ENCODE measurements at places on chromosomes 6 and 20. TPM values are rescaled to one million over a fixed set of nuclear protein-coding genes. Genes with fewer than 3 reads are reported as not detected.

The SLC32A1 gene
- total RNA-seq = not detected

The BNIP5 gene
- total RNA-seq = not detected

The NRSN1 gene
- not detected for total RNA-seq

The PROCR gene
- total RNA-seq = 46.0 TPM

The SEL1L2 gene
- total RNA-seq = not detected

The NMBR gene
- under 0.01 TPM for total RNA-seq

The ZNF337 gene
- total RNA-seq = 21.6 TPM

GRCh38 chr20:7765221-7765620 is 175.0 kb downstream of the HAO1 start:
- DNase-seq = no peak

GRCh38 chr6:78483553-78484197 is 383.7 kb upstream of the IRAK1BP1 start:
- no peak for DNase-seq

DNA sequence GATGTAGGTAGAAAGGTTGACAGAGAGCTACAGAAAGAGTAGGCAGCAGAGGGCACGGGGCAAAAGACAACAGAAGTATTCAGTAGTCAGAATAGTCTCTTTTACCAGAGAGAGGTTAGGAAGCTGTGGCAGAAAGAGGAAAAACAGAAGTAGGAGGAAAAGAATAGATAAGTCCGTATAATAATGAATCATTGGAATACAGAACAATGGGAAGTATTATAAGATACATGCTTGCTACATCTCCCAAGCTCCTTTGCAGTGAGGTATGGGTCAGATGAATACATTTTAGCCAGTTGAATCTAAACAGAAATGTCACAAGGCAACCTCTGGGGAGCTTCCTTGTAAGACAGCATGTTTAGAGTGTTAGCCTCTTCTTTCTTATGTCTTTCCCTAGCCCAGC is 570.5 kb upstream of the CITED2 start:
- DNase-seq = no peak

DNA sequence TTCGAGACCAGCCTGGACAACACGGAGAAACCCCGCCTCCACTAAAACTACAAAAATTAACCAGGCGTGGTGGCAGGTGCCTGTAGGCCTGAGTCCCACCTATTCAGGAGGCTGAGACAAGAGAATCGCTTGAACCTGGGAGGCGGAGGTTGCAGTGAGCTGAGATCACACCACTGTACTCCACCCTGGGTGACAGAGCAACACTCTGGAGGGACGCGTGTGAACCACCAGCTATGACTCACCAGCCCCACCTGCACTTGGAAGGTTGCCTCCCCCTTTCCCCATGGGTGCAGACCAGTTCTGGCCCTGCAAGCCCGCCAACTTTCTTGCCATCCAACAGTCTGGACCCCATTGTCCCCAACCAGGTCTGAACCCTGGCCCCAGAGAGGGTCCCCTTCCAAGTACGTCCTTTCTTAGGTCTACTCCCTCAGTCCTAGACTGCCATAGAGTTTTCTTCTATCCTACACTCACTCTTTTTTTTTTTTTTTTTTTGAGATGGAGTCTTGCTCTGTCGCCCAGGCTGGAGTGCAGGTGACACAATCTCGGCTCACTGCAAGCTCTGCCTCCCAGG is 29.2 kb downstream of the ATP9A start:
- peak; percentile 20 for DNase-seq

DNA sequence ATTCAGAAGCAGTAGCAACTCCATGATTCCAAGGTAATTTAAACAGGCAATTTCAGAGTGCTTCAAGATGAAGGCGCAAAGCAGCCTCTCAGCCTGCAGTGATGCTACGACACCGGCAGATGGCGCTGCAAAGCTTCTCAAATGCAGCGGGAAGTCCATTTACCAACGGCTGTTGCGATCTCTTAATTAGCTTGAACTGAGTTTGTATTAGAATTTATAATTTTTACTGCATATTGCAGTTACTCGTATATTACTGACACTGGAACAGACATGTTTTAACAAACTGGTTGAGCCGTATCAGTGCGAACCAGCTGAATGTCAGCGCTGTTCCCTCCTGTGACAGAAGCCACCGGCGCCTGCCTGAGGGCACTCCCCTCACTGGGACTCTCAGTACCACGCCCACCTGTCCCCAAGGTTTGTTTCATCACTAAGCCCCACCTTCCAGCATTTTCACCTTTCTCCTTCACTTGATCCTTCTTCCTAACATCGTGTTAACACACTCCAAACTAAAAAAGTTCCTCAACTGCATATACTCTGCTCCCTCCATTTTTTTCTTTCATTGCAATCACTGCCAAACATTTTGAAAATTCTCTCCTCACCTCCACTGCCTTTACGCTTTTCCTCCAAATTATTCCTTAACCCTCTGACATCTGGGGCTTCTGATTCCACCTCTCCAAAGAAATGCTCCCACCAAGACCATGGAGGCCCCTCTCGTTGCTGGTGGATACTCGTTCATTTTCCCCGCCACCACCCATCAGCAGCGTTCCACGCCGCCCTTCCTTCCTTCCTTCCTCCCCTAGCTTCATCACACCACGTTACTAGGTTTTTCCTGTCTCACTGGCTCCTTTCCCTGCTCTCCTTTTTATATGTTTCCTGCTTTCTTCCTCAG is 14.5 kb downstream of the GNL1 start:
- DNase-seq = peak; percentile 92

DNA sequence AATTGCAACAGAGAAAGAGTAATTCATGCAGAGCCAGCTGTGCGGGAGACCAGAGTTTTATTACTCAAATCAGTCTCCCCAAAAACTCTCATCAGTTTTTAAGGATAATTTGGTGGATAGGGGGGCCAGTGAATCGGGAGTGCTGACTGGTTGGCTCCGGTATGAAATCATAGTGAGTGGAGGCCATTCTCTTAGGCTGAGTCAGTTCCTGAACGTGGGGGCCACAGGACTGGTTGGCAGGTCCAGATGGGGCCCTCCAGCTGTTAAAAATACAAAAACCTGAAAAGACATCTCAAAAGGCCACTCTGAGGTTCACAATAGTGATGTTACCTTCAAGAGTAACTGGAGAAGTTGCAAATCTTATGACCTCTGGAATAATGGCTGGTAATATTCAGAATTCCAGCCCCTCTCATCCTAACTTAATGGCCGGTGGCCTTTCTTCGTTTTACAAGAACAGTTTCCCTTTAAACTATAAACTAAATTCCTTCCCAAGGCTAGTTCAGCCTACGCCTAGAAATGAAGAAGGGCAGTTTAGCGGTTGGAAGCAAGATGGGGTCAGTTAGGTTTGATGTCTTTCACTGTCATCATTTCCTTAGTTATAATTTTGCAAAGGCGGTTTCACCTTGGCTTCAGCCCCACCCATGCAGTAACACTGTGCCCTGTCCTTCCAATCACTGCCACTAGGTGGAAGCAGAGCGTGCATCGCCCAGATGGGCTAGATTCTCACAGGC is 6.8 kb upstream of the MICA start:
- peak; percentile 70 for DNase-seq

DNA sequence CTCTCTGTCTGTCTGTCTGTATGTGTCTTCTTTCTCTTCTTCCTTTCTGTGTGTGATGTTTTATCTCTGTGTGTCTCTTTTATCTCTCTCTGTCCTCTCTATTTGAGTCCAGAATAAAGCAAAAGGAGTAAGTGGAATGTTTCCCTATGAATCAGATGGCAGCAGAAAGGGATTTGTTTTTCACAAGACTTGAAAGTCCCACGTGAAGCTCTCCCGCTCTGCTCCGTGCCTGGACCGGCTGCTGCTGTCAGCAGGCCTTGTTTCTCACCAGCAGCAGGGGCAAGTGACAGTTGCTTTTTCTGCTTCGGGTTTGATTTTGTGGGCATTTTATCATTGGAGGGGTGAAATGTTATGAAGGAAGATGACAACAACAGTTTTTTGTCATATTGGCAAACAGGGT is 212.7 kb downstream of the PACRG start:
- peak; percentile 53 for DNase-seq

GRCh38 chr20:24998631-24999445 is 6.3 kb upstream of the APMAP start:
- no peak for DNase-seq

DNA sequence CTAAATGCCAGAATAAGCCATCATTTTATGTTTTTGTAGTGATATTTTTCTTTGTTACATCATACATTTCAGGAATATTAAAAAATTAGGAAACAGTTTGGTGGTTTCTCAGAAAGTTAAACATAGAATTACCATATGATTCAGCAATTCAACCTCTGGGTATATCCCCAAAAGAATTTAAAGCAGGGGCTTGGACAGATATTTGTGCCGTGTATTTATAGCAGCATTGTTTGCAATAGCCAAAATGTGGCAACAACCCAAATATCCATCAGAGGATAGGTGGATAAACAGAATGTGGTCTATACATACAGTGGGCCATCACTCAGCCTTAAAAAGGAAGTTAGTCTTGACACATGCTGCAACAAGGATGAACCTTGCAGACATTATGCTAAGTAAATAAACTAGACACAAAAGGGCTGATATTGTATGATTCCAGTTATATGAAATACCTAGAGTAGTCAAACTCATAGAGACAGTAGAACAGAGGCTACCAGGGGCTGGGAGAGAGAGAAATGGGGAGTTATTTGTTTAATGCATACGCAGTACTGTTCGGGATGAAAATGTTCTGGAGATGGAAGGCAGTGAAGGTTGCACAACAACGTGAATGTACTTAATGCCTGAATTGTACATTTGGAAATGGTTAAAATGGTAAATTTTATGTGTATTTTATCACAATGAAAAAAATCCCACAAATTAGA is 18.9 kb upstream of the TRAF3IP2 start:
- no peak for DNase-seq

DNA sequence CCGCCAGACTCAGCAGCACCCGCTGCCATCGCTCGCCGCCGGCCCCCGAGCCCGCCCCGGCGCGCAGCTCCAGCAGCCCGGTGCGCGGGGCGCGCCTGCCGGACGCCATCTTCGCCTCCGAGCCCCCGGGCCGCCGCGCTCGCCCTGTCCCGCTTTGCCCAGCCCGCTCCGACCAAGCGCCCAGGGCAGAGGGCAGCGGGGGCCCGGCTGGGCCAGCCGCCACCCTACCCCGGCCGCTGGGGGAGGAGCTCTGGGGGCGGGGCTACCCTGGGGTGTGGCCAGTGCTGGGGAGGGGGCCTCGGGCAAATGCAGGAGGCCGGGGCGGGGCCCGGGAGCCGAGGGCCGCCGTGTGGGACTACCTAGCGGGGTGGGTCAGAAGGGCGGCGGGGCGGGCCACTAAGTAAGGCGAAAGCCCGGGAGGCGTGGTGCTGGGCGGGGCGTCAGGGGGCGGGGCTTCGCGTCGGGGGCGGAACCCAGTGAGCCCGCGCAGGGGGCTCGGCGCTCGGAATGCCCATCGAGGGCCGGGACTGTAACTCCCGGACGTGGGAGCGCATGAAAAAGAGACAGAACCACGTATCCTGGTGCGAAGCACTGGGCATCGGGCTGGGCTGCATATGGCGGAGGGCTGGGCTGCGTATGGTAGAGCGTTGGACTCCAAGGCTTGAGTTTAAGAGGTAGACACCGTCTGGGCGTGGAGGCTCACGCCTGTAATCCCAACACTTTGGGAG is at the start of gene SNTA1:
Gene SNTA1 (minus strand): TSS at position 252 of the 728 bp plus-strand sequence. CDS start 143 bp downstream, at position 109.
- DNase-seq = peak; percentile 71

GRCh38 chr6:90537027-90537426 is 49.8 kb downstream of the MAP3K7 start:
- DNase-seq = peak; percentile 25

Measured in fibroblast of lung (primary cell).